ENCODE measurements at places on chromosomes 3 and 15.

DNA sequence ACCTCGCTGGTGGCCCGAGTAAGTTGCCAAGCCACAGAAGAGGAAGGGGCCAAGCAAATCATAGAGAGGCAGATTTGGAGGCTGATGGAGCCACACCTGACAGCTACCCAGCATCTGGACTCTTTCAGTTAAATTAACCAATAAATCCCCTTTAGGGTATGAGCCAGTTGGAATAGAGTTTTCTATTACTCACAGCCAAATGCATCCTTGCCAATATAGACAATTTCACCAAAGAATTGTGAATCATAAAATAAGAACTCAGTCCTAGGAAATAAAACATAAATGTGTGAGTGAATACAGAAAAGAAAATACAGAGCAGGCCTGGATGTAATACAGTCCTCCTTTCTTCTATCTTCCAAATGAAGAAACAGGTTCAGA, 161.6 kb upstream of the ANKRD28 start:
- DNase-seq: no peak

DNA sequence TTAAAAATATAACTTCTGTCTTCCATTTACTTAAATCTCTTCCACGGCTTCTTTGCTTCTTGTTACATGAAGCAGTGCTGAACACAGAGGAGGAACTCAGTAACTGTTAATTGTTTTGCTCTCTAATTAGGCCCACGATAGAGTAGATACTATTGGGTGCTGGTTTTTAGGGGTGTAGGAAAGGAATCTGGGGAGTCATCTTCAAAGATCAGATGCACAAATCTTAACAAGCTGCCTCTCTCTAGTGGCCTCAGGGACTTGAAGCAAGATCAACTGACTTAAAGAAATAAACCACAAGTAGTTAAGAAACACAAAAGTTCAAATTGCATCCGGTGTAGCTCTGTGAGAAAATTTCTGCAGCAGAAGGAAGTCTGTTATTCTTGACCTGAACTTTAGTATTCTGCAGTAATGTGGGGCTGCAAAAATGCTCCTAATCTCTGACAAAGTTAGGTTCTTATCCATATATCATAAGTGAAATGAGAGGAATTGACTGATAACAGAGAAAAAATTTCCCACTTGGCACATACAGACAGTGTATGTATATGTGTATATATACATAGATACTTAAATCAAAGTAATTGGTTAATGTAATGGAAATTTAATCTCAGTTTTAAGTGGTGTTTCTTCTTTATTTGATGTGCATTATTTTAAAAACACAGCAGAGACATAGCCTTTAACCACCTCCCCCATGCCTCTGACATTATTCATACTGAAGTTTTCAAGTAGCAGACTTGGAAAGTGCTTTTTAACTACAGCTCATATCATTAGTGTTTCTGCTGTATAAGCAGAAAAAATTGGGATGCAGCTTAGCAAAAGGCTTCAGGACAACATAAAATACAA, 51.8 kb downstream of the CHST2 start:
- DNase-seq: no peak

GRCh38 chr15:100400996-100401395, 59.2 kb upstream of the ADAMTS17 start:
- DNase-seq: no peak

DNA sequence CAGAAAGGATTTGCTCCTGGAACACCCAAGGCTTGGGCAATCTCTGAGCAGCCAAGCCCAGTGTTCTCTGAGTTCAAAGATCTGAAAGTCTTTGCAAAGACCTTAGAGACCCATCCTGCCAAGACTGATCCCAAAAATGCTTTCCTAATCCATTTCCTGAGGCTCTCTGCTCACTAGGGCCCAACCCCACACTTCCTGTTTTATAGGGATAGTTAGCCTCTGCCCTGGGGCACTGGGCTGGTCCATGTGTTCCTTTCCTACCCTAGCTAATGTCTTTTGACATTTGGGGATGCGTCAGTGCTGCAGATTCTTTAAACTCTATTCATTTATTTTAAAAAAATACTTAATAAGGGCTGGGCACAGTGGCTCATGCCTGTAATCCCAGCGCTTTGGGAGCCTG, 372.7 kb downstream of the ROBO2 start:
- no peak for DNase-seq

- no peak for DNase-seq
These were observed 189.8 kb downstream of the KLF13 start for GRCh38 chr15:31516440-31516839.

GRCh38 chr15:42549032-42549491, 424 bp downstream of the HAUS2 start:
- no peak for DNase-seq

DNA sequence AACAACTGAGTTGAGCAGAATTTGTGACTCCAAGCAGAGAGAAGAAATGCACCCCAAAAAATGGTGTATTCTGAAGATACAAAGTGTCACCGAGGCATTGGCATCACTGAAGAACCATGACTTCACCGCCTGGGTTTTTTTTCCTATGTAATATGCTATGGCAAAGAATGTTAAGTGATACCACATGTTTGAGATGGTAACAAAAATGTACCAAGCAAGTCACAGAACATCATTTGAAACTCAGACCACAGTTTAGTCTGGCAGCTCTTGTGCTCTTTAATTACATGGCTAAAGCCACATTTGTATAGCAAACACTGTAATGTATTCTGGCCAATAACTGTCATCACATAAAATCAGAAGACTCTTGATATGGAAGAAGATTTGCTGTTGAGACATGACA, 323.5 kb downstream of the ULK4 start:
- DNase-seq: no peak

- no peak for DNase-seq
These were observed 176.4 kb downstream of the APBA2 start for GRCh38 chr15:29062179-29062591.

DNA sequence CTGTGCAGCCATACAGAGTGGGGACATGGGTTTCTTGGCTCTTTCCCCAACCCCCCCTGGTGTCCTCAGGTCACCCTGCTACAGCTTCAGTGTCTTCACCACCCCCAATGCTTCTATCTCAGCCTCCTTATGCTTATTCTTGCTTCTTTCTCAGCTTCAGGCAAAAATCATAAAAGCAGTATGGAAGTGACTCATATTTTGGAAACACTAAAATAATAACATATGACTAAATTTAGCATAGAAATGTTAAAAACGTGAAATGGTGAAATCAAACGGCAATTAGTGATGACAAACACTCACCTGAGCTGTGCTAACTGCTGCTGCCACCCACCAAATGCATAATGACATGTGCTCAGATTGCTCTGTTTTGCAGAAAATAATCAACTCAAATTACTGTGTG, 475.2 kb upstream of the EPHA3 start:
- DNase-seq: no peak

GRCh38 chr15:35533130-35534110, 12.5 kb downstream of the DPH6 start:
- DNase-seq: no peak

DNA sequence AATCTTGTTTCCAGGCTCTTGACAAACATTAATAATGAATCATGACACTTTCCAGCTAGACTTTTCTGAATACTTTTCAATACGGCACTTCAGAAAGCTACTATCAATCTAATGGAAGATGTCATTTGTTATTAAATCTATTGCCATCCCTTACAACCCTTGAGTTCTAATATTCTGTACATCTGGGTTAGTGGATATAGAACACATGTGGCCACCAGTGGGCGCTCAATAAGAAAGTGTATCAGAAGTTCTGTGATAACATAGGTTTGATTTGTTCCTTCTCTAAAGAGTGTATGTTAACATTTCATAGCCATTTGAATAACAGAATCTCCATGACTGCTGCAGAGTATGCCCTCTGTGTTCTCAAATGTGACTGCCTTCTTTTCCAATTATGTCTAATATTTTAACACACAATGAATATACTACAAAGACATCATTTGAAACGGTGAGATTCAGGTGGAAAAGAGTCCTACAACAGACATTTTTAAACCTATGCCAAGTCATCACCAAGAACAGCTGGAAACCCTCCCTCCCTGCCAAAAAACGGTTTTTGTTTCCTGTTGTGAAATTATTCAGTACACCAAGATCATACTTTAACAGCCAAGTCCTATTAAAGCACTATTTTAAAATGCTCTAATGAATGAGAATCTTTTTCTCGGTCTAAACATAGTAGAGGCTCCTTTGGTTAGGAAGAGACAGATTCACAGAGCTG, 22.2 kb downstream of the ALDH1A2 start:
- no peak for DNase-seq

GRCh38 chr3:170717410-170718402, 131.8 kb upstream of the SLC7A14 start:
- DNase-seq: no peak

All from stimulated activated CD4-positive, alpha-beta T cell treated with anti-CD3 and anti-CD28 coated beads, Interleukin-1b, Interleukin-23, amount 100 ng/mL, for 1 hour (primary cell).